ENCODE measurements at places on chromosomes 6 and 20. TPM values are rescaled to one million over a fixed set of nuclear protein-coding genes. Genes with fewer than 3 reads are reported as not detected.

DNA sequence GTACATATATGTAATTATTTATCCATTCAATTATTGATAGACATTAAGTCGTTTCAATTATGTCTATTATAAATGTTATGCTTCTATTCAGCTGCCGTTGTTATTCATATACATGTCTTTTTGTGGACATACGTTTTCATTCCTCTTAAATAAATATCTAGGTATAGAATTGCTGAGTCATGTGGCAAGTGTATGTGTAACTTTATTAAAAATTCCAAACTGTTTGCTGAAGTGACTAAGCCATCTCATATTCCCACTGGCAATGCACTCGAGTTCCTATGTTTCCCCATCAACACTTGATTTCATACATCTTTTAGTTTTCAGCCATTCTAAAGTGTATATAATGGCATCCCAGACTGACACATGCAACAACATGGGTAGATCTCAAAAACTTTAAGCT, 739.7 kb upstream of the POU3F2 start:
- ATAC-seq = no peak

- no peak for ATAC-seq
These were observed 64.0 kb downstream of the JAG1 start for GRCh38 chr20:10609770-10610169.

- no peak for ATAC-seq
These were observed 224.3 kb downstream of the MAFB start for GRCh38 chr20:40464731-40465208.

GRCh38 chr6:98832284-98833056, 1.9 kb upstream of the POU3F2 start:
- ATAC-seq = peak; percentile 72

DNA sequence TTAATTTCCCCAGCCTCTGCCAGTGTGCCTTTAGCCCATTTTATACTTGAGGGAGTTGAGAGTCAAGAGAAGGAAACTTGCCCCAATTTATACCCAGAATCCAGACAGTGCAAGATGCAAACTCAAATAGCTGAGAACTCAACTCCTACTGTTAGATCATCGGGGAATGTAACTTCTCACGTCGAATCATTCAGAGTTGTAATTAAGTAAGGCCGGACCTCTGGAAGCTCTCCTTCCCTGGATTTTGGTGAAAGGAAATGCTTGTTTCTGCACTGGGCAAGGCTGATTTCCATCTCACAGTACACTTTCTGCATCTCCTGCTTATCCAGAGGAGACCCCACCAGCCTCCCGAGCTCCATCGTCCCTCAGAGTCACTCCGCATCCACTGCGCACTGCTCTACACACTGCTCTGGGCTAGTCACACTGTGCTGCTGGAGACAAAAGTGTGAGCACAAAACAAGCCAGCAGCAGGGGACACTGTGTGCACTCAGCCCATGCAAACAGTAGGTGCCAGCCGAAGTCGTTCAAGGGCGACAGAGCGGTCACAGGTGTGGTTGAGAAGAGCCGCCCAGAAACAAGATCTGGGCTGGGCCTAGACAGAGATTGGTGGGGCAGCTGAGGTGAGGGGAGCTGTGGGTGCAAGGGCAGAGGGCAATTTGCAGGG, 150.4 kb upstream of the QKI start:
- no peak for ATAC-seq

DNA sequence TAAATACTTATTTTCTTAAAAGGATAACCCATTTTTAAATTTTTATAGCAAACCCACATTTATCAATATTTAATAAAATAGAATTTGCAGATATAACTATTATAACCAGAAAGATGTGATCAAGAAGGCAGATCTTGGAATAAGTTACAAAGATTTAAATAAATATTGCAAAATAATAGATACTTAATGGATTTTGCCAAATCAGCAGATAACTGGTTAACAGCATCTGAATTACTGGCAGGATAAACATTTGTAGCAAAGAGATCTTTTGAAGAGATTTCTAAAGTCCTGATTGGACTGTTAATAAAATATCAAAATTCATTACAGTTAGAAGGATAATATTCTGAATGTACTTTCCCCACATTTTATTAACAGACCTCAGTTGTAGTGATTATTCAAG, 144.2 kb downstream of the PDSS2 start:
- no peak for ATAC-seq

DNA sequence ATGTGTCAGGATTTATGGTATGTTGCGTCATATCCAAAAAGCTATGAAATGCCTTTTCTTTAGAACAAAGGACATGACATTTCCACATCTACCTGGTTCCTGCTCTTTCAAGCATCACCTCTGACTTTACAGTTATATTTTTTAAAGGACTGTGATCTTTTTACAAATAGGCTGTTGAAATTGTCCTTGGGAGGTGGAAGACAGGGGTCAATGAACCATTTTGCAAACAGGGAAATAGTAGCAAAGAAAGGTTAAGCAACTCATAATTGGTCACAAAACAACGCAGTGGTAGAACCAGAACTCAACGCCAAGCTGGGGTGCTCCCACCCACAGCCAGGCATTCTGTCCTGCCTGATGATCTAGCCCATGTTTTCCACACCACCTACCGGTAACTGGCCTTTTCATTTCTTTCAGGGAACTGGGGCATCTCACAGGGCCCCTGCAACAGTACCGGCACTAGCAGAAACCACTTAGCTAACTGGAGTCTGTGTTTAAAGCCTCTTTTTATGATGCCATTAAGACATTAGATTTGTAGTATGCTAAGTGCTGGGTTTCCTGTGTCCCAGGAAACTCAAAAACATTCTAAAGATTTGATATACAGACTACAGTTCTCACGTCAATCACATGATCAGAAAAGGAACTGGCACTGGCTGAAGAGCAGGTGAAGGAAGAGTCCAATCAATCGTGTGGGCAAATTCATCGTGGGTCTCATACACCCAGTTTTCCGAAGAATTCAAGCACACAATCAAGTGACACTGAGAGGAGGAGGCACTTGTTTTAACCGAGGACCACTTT, 13.9 kb downstream of the ZNF217 start:
- peak; percentile 57 for ATAC-seq

DNA sequence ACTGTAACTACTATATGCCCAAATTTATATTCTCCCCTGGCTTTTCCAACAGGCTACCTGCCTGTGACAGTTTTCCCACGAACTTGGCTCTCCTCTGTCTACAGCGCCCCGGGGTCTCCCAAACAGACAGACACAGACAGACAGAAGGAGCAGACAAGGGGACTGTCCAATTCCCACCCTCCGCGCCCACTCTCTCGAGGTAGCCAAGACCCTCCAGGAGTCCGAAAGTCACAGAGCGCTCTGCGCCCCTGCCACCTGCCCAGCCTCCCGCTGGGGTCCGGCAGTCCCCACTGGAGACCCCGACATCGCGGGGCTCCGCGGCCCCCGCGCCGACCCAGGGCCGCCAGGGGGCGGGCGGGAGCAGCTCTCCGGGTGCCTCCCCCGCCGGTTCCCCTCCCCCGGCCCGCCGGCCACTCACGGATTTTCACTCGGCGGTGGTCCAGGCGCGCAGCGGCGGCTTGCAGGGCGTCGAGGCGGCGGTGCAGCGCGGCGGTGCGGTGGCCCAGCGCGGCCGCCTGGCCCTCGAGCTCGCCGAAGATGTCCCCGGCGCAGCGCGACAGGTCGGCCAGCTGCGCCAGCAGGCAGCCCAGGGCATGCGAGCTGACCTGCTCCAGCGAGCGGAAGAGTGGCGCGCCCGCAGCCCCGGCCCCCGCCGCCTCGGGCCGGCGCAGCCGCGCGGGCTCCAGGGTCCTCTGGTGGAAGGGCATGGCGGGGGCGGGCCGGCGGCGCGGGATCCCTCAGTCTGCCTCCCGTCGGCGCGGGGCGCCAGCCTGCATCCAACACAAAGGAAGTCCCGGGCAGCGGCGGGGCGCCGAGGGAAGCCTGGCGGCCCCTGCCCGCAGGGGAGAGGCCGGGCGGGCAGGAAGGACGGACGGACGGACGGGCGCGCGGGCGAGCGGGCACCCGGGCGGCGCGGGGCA, 81.3 kb upstream of the CCDC28A start:
- ATAC-seq = peak; percentile 53

The TMEM151B gene
- not detected for total RNA-seq

The TAB2 gene
- total RNA-seq = 34.0 TPM

The GLYATL3 gene
- total RNA-seq = not detected

The SEC63 gene
- 47.0 TPM for total RNA-seq

Data from esophagus mucosa (tissue), 1 donor.